Stimulated activated CD4-positive, alpha-beta T cell treated with anti-CD3 and anti-CD28 coated beads, Interleukin-15, amount 100 ng/mL, for 1 hour (primary cell): ENCODE measurements at places on chromosomes 5 and 9.

DNA sequence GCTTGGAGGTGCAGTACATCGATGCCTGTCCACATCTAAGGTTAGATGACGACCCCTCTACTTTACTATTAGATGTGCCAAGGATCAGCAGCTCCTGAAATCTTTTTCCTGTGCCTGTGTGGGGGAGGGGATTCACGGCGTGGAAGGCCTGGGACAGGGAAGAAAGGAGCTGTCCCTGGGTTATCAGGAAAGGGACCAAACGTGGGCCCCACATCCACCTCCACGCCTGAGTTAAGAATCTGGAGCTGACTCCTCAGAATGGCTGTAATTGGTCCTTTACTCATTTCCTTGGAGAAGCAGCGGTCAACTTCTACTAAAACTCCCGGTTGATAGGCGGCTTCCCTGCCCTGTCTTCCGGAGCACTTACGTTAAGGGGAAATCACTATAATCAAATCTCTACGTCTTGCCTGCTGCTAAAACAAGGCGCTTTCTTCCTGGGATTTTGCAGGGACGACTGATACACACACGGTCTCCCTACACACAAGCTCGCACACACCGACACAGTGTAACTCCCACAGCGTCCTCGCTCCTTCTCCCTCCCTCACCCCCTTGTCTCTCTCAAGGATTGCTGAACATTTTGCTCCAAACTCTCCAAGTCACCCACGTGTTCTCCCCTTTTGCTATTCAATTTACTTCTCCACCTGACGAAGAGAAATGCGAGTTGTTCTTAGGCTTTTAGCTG is 1.4 kb downstream of the PDE4D start:
- DNase-seq: no peak

DNA sequence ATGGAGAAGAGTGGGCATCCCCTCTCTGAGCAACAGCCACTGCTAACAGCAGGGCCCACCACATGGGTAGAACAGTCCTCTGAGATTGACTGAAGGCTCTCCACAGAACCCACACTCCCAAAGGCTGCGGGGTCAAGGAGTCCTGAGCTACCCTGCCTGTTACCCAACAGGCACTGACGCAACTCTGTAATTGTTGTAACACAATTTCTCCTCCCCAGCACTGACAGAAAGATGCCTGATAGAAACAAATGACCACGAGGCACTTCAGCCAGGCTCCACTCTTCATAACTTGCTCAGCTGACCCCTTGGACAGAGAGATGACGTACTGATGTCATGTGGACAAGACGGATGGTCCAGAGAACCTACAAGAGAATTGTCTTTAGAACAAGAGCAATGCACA is 220.7 kb downstream of the SPOCK1 start:
- DNase-seq: no peak

- DNase-seq: no peak
Measured at GRCh38 chr5:66795682-66796081, 199.5 kb downstream of the MAST4 start.

DNA sequence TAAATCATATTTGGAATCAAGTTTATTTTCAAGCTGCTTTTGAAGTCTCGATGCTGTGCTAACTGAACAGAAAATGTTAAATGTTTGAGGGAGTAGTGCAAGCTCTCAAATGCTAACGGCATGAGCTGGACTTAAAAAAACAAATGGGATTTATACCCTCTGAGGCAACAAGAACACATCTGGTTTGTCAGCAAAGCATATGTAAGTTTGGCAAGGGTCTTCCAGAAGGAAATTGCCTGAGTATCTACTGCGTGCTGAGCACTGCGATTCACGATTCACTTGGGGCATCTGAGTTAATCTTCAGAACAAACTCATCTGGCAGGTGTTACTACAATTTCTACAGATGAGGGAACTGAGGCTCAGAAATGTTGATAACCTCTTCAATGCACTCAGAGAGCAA is 98.4 kb upstream of the C9orf72 start:
- no peak for DNase-seq

- DNase-seq: no peak
Measured at GRCh38 chr5:15452781-15453180, 47.2 kb upstream of the FBXL7 start.

DNA sequence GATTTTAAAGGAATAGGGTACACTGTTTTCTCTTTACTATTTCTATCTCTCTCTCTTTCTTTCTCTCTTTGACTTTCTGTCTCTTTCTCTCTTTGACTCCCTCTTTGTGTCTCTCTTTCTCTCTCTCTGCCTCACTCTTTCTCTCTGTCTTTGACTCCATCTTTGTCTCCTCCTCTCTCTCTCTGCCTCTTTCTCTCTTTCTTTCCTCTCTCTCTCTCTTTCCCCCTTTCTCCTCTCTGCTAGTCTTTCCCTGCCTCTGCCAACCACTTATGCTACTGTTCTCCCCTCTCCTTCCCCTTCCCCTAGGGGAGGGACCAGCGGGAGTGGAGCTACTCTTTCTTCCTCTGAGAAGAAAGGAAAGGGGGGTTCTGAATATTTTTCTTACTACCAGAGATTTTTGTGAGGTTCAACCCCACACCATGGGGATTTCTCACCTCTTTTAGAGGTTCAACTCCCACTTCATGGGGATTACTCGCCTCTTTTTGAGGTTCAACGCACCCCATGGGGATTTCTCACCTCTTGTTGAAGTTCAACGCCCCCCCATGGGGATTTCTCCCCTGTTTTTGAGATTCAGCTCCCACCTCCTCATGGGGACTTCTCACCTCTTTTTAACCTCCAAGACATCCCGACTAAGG is 309.9 kb downstream of the NR3C1 start:
- DNase-seq: no peak

DNA sequence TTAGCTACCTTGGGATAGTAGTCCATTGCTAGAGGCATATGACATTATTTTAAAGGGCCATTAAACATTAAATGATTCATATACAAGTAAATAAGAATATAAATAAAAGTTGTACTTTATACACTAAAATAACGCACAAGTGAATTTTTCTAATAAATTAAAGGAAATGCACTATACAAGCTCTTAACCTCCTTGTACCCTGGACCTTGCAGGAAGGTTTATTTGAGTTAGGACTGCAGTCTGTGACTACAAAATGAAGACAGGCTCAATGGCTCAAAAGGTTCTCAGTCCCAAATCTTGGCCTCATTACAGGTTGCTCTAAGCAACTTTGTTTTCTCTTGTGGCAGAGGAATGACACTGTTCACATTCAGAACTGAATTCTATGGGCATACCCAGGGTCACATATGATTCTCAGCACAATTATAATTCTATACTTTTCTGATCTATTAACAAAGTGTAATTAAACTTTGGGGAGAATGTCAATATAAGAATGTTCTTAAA is 34.4 kb downstream of the FEM1C start:
- DNase-seq: no peak

GRCh38 chr9:19057033-19057432 is 7.8 kb downstream of the RRAGA start:
- no peak for DNase-seq

DNA sequence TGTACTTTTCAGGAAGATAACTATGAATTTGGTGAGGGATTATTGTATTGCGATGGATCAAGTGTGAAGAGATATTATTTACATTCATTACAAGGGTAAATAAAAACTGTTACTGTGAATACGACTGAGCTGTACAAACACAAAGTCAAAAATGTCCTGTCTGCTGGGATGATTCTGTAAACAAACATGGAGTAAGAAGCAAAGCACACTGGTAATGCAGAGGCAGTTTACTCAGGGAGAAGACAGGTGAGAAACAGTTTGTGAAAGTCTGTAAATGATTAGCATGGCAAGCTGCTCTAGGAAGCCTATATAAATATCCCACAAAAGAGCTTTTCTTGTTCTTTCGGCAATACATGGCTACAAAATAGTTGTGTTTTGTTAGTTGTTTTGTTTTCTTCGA is 115.4 kb upstream of the GNA14 start:
- no peak for DNase-seq

DNA sequence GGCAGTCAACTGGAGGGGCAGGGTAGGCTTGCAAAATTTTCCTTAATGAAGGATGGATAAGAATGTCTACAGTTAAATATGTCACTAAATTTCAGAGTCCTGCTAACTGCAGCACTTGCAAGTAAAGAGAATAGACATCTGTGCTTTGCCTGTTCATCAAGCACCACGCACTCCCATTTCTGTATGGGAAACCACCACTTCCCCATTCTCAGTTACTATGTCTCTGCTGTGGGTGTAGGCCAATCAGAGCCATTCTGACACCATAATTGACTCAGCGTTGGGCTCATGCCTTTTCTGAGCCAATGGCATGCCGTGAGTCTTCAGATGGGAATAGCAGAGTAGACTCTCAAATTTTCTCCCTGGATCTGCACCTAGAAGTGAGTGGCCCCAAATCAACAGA is 247.5 kb downstream of the GABRB2 start:
- DNase-seq: no peak

DNA sequence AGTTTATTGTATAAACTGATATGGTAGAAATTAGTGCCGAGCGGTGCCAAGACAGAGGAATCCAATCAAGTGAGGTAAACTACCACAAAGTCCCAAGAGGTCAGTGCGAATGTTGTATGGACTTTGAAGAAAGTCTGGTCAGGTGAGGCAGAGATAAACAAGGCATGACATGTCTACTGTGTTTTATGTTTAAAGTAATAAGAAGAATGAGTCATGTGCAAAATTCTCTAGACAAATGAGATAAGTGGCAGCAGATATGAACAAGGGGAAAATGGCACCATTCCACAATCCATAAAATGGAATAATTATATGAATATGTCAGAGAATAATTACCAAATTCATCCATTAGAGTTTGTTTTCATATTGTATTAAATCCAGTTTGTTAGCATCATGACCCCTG is 364.1 kb upstream of the CCNH start:
- DNase-seq: no peak

DNA sequence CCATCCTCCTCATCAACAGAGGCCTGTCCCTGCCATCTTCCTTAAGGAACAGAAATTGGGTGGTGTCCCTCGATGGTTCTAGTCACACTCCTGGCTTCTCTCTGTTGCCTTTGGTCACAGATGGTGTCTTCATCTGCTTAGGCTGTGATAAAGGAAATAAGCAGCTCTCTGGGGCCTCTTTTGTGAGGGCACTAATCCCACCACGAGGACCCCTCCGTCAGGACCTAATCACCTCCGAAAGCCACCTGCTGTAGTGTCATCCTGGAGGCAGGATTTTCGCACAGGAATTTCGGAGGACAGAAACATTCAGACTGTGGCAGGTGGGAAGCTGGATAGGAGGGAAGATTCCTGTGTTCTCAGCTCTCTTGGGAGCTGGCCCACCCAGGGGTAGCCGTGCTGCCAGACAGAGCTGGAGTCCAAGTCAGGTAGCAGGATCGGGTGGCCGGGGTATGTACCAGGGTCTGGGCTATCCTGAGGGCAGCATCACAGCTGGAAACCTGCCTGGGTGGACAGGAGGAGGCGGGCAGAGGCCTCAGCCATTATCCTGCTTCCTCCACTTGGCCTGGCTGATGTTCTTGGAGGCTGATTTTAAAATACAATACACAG is 59.5 kb downstream of the ANKRD33B start:
- no peak for DNase-seq

DNA sequence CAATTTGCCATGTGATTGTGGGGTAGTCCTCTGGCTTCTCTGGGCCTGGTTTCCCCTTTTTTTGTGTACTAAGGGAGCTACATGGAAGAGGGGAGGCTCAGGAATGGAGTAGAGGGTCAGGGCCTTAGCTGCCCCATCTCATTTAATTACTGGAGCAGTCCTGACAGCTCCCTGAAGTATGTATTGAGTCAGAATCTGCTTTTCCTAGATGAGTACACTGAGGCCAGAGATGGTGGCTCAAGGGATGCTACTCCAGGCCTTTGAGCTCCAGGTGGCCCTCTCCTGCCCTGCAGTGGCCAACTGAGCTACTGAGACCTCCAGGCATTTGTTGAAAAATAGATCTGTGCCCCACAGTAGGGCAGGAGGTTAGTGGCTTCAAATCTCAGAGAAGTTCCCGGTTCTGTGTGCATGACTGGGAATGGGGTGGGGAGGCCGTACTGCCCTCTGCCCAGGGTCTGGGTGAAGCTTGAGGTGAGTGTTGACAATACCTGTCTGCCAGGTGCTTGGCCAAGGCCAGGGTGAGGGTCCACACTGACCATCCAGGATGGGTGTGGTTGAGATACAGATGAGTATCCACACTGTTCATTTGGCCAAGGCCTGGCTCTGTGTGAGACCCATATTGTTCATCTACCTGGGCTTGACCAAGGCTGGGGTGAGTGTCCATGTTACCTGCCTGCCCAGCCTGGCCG is 45.7 kb downstream of the CXXC5 start:
- DNase-seq: no peak

DNA sequence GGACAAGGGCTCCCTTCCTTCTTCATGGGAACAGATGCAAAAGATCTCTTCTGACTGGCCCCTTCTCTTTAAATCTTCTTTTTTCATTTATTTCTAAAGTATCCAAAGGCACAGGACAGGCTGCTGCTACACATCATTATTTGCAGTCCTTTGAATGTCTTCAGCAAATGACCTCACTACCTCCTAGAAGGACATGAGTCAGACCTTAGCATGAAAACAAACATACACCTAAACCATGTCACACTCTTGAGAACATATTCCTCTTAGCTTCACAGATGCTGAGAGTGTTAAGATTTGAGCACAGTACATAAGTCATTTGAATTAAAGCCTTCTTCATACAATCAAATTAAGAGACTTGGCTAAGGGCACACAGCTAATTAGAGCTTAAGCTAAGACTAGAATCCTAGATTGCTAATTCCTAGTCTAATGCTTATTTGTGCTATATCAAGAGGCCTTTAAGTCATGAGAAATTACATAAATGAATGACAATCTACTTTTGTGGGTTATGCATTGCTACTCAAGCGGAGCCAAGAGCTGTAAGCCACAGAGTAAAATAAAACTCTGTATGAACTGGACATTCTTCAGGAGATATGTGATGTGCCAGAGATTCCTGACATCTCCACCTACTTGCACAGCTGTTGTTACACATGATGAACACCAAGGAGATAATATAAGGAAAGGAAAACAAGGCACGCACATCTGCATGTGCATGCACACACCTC is 109.1 kb upstream of the PTGER4 start:
- DNase-seq: no peak

DNA sequence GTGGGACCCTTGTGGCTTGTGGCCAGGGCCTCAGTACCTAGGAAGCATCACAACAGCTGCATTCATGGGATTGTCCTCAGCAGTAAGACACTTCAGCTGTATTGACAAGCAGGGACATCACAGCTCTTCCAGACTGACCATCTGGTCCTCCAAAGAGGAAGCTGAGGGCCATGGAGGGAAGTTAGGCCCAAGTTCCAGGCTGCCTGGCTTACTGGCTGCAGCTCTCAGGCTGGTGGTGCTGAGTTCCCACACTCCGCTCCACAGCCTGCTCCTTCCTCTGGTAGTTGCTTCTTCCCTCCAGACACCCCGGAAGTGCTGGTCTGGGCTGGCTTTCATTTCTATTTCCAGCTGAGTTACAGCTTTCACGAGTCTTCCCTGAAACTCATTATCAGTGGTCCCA is 5.7 kb upstream of the STING1 start:
- no peak for DNase-seq

- DNase-seq: no peak
Measured at GRCh38 chr9:12765088-12765798, 9.6 kb upstream of the LURAP1L start.

GRCh38 chr9:101325053-101325452 is 59.8 kb downstream of the BAAT start:
- DNase-seq: no peak

GRCh38 chr9:108412755-108413154 is 443.0 kb downstream of the ACTL7B start:
- DNase-seq: no peak

GRCh38 chr5:38636626-38637025 is 80.2 kb upstream of the LIFR start:
- DNase-seq: no peak

- no peak for DNase-seq
Measured at GRCh38 chr5:52674815-52675545, 112.7 kb upstream of the ITGA1 start.

- no peak for DNase-seq
Measured at GRCh38 chr9:36993933-36994764, 39.9 kb downstream of the PAX5 start.
